Progenitor cell of endocrine pancreas (in vitro differentiated cells): ENCODE measurements at places on chromosomes 1 and 21.

- H3K4me3 ChIP-seq, result no peak overlapping the region
- no peak overlapping the region for H3K27ac ChIP-seq
Observed at GRCh38 chr21:44709426-44710293, 1.7 kb downstream of the TSPEAR start.

DNA sequence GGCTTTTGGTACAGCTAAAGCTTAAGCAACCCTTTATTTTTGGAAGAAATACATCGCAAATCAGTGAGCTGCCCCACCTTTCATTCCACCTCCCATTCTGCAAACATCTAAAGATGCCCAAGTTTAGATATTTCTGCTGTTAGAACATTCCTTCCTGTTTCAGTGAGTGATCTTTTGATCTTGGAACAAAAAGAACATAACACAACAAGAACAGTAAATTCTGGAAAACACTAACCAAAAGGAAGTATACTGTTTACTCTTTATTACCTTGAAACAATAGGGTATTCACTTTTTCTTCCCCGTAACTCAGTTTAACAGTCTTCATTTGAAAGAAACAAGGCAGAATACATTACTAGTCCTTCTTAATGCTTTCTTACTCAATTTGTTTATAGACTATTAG lies 40.6 kb downstream of the HNRNPR start:
- H3K4me1 ChIP-seq, result no peaks in the 10 kb centered on the region
- no peak for DNase-seq
- H3K4me3 ChIP-seq, result no peak overlapping the region
- no peaks in the 10 kb centered on the region for H3K27me3 ChIP-seq
- H3K36me3 ChIP-seq, result peaks cover 24% of the 10 kb centered on the region

- peaks cover 39% of the 10 kb centered on the region for H3K27me3 ChIP-seq
- no peak overlapping the region for H3K4me3 ChIP-seq
Observed at GRCh38 chr1:41864471-41865040, 54.2 kb downstream of the HIVEP3 start.

- H3K36me3 ChIP-seq, result no peaks in the 10 kb centered on the region
- H3K4me1 ChIP-seq, result no peaks in the 10 kb centered on the region
- no peak overlapping the region for H3K27ac ChIP-seq
- DNase-seq, result no peak
Observed at GRCh38 chr1:187143783-187144182, 315.0 kb downstream of the PLA2G4A start.

DNA sequence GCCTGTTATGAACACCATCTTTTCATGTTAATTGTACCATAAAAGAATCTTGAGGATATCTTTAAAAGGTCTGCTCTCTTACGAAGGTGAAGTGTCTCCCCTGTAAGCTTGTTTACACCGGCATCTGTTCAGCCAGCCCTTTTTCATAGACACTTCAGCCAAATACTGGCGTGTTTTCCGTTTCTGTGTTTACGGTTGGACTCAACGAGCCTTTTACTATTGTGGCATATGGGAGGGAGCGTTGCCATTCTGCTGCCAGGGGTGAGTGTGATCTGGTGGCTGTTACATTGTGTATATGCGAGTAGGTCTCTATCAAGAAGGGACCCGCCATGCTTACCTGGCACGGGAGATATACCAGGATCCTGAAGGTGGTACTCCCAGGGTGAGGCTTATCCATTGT lies 433.8 kb downstream of the CAMTA1 start:
- no peaks in the 10 kb centered on the region for H3K36me3 ChIP-seq
- no peak for DNase-seq

DNA sequence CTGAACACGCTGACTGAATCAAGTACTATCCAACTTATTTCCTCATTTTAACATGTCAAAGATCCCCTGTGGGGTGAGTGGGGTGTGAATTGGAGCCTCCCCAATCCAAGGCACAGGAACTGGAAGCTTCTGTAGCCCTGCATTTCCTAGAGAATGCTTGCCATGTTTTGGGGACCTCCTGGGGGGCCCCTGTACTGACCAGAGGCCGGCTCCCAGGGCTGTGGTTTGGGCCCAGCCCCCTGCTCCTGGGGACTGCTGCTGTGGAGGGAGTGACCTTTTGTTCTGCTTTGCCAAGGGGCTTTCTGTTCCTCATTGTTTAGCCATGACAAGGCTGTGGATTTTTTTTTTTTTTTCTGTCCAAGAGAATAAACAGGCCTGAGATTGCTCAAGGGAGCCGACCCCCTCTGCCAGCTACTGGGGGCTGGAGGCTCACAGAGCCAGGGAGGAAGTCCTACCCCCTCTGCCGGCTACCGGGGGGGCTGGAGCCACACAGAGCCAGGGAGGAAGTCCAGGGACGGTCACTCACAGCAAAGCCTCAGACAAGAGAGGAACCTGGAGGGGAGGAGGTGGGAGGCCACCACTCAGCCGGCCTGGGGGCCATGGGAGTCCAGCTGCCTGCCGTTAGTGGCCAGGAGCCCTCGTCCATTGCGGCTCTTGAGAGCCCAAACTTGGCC lies 17.4 kb downstream of the TNFRSF1B start:
- H3K27ac ChIP-seq, result peak overlapping the region; percentile 88
- H3K27me3 ChIP-seq, result peaks cover 3% of the 10 kb centered on the region
- H3K4me3 ChIP-seq, result no peak overlapping the region

DNA sequence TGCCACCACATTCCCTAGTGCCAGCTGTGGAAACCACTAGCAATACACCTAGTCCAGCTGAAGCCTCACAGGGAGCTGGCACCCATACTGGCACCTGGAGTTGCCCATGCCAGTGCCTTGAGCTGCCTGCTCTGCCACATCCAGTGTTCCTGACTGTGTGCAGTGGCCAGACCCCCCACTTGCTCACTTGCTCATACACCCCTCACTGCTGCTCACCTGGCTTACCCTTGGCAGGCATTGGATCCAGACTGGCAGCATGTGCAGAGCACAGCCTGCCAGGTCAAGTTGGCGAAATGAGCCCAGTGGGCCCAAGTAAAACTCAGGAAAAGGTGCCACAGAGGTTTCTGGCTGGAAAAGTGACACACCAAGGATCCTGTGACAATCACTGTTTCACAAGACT lies 1618.6 kb upstream of the PRMT6 start:
- no peaks in the 10 kb centered on the region for H3K36me3 ChIP-seq
- H3K4me3 ChIP-seq, result no peak overlapping the region
- no peak for DNase-seq
- no peaks in the 10 kb centered on the region for H3K4me1 ChIP-seq

GRCh38 chr1:71047635-71048607 lies at the start of gene PTGER3:
PTGER3 (minus strand) TSS chr1:71047816; CDS start chr1:71047577, 239 bp downstream.
- H3K36me3 ChIP-seq, result no peaks in the 10 kb centered on the region
- peak; percentile 64 for DNase-seq
- H3K4me1 ChIP-seq, result peaks cover 3% of the 10 kb centered on the region
- peak within 1 kb of the TSS; percentile 77 for H3K4me3 ChIP-seq
- H3K27me3 ChIP-seq, result peaks cover 55% of the 10 kb centered on the region

DNA sequence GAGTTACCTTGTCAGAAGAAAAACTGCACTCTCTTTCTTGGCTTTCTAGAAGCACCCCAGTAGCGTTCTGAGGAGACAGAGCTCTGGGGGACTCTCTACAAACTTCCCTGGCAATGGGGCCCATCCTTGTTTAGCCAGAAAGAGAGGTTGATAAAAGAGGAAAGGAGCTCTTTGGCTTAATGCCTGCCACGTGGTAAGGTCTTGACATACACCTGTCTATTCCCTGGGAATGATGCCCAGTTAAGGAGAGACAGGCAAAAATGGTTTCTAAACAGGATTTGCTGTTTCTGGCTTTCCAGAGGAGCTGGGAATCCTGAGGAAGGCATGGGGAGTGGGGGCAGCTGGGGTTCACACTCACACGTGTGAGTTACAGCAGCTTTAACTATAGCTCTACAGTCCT lies 30.2 kb upstream of the IL20 start:
- no peak overlapping the region for H3K4me3 ChIP-seq
- H3K27me3 ChIP-seq, result peaks cover 45% of the 10 kb centered on the region
- H3K36me3 ChIP-seq, result no peaks in the 10 kb centered on the region
- no peak for DNase-seq
- no peaks in the 10 kb centered on the region for H3K4me1 ChIP-seq
- H3K27ac ChIP-seq, result no peak overlapping the region

- no peak for DNase-seq
- H3K4me1 ChIP-seq, result peaks cover 8% of the 10 kb centered on the region
- no peaks in the 10 kb centered on the region for H3K27me3 ChIP-seq
- no peak overlapping the region for H3K27ac ChIP-seq
- no peak overlapping the region for H3K4me3 ChIP-seq
- H3K36me3 ChIP-seq, result peaks cover 1% of the 10 kb centered on the region
Observed at GRCh38 chr1:3149277-3149676, 80.3 kb downstream of the PRDM16 start.

DNA sequence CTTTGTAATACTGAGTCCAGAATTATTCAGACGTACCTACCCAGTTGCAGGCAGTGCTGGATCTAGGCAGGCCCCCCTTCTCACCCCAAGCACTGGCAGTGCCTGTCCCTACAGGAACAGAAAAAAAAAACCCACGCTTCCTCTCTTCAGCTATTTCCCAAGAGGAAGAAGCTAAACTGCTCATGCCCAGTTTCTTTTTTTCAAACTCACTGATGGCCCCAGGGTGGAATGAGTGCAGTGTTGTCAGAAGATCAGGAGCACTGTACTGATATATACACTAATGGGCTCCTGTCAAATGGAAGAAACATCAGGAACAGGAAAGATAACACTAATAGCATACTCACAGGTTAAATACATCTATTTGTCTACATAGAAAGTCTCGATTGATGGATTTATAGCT lies 28.2 kb upstream of the DOCK7 start:
- no peak overlapping the region for H3K4me3 ChIP-seq
- peaks cover 2% of the 10 kb centered on the region for H3K36me3 ChIP-seq
- peaks cover 9% of the 10 kb centered on the region for H3K4me1 ChIP-seq
- no peaks in the 10 kb centered on the region for H3K27me3 ChIP-seq
- DNase-seq, result no peak

DNA sequence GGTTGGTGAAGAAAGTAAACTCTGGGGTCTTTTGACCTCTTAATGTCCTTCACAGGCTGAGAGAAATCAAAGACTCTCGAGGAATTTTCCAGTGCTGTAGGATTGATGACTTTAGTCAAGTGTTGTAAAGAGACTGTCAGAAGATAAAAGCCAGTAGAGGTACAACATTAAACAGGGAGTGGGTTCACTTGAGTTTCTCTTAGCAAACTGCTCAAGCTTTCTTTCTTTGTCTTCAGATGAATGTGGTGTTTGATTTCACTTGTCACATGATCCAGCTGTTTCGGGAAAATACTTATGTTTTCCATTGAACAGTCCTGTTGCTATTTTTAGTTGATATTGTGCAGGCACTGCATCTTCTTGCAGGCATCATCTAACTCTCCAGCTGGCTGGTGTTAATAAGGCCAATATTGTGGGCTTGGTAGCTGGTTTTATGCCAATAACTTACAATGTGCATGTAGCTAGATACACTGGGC lies 45.6 kb downstream of the XCL2 start:
- H3K4me1 ChIP-seq, result peaks cover 40% of the 10 kb centered on the region
- no peak overlapping the region for H3K4me3 ChIP-seq
- peaks cover 2% of the 10 kb centered on the region for H3K36me3 ChIP-seq

- peaks cover 2% of the 10 kb centered on the region for H3K4me1 ChIP-seq
- H3K27me3 ChIP-seq, result peaks cover 9% of the 10 kb centered on the region
- no peak overlapping the region for H3K4me3 ChIP-seq
Observed at GRCh38 chr1:168613038-168613451, 36.6 kb downstream of the XCL1 start.

GRCh38 chr1:227357927-227358302 lies 39.6 kb upstream of the CDC42BPA start:
- no peak for DNase-seq
- peaks cover 9% of the 10 kb centered on the region for H3K27me3 ChIP-seq
- no peak overlapping the region for H3K27ac ChIP-seq
- H3K36me3 ChIP-seq, result no peaks in the 10 kb centered on the region
- peaks cover 4% of the 10 kb centered on the region for H3K4me1 ChIP-seq
- H3K4me3 ChIP-seq, result no peak overlapping the region

DNA sequence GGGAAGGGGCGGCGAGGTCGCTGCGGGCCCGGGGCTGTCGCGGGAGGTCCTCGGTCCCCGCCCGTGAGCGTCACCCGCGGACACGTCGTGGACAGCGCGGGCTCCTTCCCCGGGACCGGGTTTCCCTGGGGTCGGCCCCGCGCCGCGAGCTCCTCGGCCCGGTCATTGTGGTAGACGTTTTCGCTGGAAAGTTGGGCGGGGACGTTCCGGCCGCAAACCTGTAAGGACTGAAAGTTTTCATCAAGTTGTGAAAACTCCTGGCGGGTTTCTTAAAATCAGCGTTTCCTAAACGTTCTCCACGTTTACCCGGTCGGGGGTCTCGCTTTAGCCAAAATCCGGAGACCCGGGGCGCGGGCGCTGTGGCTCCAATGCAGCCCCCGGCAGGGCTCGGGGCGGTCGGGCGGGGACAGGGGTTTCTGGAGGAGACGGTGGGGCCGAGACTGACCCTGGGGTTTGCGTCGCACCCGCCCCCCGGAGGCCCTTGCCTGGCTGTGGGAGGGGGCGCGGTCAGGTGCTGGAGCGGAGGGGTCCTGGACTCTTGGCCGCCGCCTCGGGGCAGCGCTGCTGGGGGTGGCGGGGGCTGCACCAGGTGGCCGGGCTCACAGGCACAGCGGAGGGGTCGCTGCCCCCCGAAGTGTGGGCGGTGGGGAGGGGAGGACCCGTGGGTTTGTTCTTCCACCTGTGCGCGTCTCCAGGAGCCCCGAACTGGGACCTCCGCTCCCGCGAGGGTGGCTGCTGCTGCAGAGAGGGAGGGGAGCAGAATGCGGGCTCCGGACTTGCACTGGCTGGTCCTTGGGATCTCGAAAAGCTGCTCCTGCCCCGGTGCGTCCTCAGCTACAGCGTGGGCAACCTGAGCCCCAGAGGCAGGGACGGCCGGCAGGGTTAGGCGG lies 827 bp downstream of the PRKCZ start:
- peak; percentile 38 for DNase-seq
- H3K4me1 ChIP-seq, result peaks cover 9% of the 10 kb centered on the region
- H3K27me3 ChIP-seq, result no peaks in the 10 kb centered on the region
- H3K36me3 ChIP-seq, result peaks cover 4% of the 10 kb centered on the region
- peak overlapping the region; percentile 69 for H3K27ac ChIP-seq

GRCh38 chr1:67230539-67230938 lies 64.3 kb downstream of the IL23R start:
- H3K27me3 ChIP-seq, result peaks cover 4% of the 10 kb centered on the region
- no peak overlapping the region for H3K4me3 ChIP-seq

GRCh38 chr21:42019706-42020105 lies 9.5 kb upstream of the ZBTB21 start:
- H3K27me3 ChIP-seq, result peaks cover 20% of the 10 kb centered on the region
- H3K27ac ChIP-seq, result no peak overlapping the region
- H3K4me3 ChIP-seq, result no peak overlapping the region
- peaks cover 15% of the 10 kb centered on the region for H3K4me1 ChIP-seq

GRCh38 chr1:205680073-205680851 lies at the start of gene SLC45A3:
SLC45A3 (minus strand) TSS chr1:205680509; CDS start chr1:205664656, 15,853 bp downstream.
- no peaks in the 10 kb centered on the region for H3K36me3 ChIP-seq
- peak within 1 kb of the TSS; percentile 79 for H3K4me3 ChIP-seq
- DNase-seq, result peak; percentile 34
- H3K4me1 ChIP-seq, result peaks cover 30% of the 10 kb centered on the region
- peaks cover 12% of the 10 kb centered on the region for H3K27me3 ChIP-seq
- H3K27ac ChIP-seq, result peak within 1 kb of the TSS; percentile 78

DNA sequence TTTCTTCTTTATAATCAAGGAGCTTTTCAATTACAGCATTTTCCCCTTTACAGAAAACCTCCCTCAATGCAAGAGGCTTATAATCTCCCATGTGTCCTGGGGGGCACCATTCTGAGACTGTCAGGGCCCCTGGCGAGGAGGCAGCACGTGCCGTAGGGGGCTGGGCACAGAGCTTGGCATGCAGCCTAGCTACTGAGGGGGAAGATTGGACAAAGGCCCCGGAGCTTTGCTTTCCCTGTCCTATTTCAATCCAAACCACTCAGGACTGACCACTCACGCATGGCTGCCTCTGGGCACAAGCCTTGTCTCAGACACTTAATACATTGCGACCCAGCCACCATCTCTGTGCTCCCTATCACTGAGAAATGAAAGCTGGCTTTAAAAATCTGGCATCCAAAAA lies 2.8 kb upstream of the RAP1GAP start:
- H3K4me1 ChIP-seq, result peaks cover 36% of the 10 kb centered on the region
- no peak overlapping the region for H3K4me3 ChIP-seq
- H3K36me3 ChIP-seq, result no peaks in the 10 kb centered on the region
- no peak overlapping the region for H3K27ac ChIP-seq
- peaks cover 21% of the 10 kb centered on the region for H3K27me3 ChIP-seq
